ENCODE measurements at places on chromosomes 7 and 10. TPM values are rescaled to one million over a fixed set of nuclear protein-coding genes. Genes with fewer than 3 reads are reported as not detected.

GRCh38 chr7:80347173-80347572, 164.7 kb downstream of the GNAT3 start:
- no peak for DNase-seq

GRCh38 chr7:47000561-47000960, 581.4 kb downstream of the TNS3 start:
- no peak for DNase-seq

DNA sequence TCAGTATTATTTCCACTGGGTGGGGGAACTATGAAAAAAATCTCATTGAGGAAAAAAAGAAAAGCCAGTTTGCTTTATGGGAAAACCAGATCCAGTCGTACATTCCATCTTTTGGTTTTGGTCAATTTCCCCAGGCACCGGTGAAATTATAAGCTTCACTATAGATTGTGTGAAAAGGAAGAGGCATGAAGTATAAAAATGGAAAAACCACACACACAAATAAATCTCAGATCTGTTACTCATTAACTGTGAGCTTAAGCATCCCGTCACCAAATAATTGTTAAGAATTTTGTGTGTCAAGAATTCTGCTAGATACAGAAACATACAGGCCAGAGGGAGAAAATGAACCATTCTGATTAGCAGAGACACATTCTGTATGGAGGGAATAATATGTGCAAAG, 405.5 kb upstream of the CELF2 start:
- no peak for DNase-seq

The CUZD1 gene
- 1.4 TPM for total RNA-seq

GRCh38 chr10:124595143-124595883, 133.7 kb downstream of the LHPP start:
- DNase-seq: no peak

GRCh38 chr7:111282626-111283025, 191.7 kb downstream of the LRRN3 start:
- DNase-seq: no peak

The CRYGN gene
- 0.84 TPM for total RNA-seq

GRCh38 chr10:70425096-70425495, 16.4 kb downstream of the NODAL start:
- no peak for DNase-seq

- no peak for DNase-seq
Observed at GRCh38 chr7:40796723-40797122, 661.9 kb downstream of the SUGCT start.

DNA sequence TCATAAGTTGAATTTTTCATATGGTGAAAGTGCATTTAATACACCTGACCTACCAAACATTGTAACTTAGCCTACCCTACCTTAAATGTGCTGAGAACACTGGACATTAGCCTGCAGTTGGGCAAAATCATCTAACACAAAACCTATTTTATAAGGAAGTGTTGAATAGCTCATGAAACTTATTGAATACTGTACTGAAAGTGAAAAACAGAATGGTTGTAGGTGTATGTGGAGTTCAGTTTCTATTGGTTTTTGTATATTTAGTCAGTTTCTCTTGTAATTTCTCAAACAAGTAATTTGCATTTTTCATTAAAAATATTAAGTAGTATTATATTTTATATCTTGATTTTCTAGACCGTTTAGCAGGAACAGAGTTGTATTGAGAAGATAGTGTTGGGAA, 15.3 kb downstream of the CCDC7 start:
- no peak for DNase-seq

DNA sequence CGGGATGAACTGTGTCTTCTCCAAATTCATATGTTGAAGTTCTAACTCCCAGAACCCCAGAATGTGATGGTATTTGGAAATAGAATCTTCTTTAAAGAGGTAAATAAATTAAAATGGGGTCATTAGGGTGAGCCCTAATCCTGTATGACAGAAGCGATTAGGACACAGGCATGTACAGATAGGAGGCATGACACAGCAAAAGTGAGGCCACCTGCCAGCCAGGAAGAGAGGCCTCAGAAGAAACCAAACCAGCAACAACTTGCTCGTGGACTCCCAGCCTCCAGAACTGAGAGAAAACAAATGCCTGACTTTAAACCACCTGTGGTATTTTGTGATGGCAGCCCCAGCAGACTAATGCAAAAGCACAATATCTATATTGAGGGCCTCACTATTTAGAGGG, 214.3 kb downstream of the NEBL start:
- no peak for DNase-seq

DNA sequence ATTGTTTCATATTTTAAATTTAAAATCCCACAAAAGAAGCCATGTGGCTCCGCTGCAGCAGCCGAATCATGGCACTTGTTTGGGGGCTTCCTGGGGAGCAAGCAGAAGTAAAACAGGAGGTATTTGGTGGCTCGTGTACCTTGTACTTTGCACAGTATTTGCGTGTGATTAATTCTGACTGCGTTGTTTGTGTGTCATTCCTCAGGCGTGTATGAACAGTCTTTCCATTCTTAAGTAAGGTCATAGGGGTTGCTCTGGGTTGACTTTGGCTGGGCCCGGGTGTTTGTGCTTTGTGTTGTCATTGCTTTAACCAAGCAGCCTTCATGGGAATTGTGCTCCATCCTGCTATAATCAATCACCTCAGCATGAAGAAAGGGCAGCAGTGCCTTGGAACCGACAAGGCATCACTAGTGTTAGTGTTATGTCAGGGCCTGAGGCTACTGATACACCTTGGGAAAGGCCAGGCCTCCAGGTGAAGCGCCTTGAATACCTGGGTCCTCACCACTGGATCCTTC, 182.4 kb downstream of the ARHGAP21 start:
- DNase-seq: no peak

- DNase-seq: peak; percentile 75
Observed at GRCh38 chr7:100983451-100984187, 14.3 kb downstream of the MUC12 start.

All from kidney epithelial cell (primary cell).